Activated effector memory CD4-positive, alpha-beta T cell treated with Interleukin-2 at 50 U/mL for 16 hours (primary cell): ENCODE measurements at places on chromosomes 1 and 21.

- DNase-seq = peak; percentile 51
These were observed 717 bp downstream of the YBX1 start for GRCh38 chr1:42682739-42683531.

DNA sequence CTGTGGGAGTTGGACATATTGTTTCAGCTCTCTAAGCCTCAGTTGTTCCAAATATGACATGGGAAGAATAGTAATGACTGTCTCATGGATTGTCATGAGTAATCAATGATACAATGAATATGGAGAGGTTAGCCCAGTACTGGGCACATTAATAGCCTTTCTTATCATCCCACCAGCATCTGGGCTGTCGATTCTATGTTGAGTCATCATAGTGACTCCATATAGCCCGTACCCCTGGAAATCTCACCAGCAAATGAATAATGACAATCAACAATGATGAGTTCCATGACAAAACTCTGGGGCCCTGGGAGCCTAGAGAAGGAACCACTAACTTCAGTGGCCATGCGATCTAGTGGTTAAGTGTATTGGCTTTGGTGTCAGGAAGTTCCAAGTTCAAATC, 39.7 kb upstream of the GJB5 start:
- no peak for DNase-seq

GRCh38 chr1:177561436-177561835, 390.7 kb downstream of the BRINP2 start:
- no peak for DNase-seq

GRCh38 chr1:107244709-107245500, 104.1 kb downstream of the NTNG1 start:
- no peak for DNase-seq

GRCh38 chr1:110151175-110151669, 928 bp downstream of the SLC6A17 start:
- no peak for DNase-seq

DNA sequence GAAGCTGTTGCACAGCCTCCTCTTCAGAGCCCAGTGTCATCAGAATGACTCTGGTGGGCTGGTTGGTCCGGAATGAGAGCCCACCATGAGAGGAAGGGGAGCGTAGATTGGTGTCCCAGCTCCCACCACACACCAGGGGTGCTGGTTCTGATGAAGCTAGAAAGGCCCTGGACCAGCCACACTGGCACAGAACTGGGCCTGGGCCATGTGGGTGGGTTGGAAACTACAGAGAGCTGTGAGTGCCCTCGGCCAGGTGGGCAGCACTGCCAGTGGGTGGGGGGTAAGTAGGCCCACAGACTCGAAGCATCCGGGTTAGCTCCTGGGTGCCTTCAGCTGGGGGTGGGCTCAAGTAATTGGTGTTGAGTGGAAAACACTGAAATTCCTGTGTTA, 11.6 kb upstream of the TFF1 start:
- DNase-seq = no peak

GRCh38 chr1:2787163-2787911, 14.2 kb downstream of the TTC34 start:
- DNase-seq = no peak

GRCh38 chr1:59150577-59151386, 146.1 kb upstream of the FGGY start:
- DNase-seq = no peak

- no peak for DNase-seq
These were observed 86.2 kb upstream of the ARHGAP29 start for GRCh38 chr1:94323311-94324177.

DNA sequence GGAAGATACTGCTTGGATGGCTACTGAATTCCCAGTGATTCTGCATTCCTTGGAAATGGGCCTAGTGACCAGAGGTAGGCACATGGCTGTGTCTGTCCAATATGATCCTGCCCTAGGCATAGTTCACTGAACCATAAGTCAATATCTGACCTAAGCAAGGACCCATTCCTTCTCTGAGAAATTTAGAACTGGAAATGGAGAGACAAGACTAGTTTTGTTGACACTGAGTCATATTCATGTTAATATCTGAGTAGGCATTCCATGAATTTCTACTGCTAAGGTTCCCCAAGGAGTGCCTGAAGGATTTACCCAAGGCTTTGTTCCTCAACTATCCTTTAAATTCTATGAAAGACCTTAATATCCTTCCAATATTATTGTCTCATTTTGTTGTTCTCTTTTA, 329.8 kb upstream of the BEND5 start:
- DNase-seq = no peak

DNA sequence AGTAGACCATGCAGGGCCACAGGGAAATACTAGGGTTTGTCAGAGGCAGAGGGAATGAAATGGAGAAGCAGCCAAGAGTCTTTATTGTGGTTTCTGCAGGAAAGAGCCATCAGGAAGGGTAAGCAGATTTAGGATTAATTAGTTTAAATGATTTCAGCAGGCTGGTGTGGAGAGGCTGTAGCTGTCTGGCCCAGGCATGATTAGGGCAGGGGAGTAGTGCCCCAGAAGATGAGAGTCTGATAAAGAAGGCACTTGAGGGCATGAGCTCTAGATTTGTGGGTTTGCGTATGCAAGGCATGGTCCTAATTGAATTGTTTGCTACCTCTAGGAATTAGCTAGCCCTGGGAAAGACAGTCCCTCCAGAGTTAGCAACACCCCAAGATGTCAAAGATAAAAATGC, 484.6 kb upstream of the PLXNA2 start:
- DNase-seq = no peak

- no peak for DNase-seq
These were observed 60.8 kb upstream of the IVNS1ABP start for GRCh38 chr1:185377831-185378230.
